ENCODE measurements at places on chromosomes 4 and X.
A peak's percentile ranks its signal among the peaks of the same experiment; 100 is the strongest.

- no peak for DNase-seq
- no peak overlapping the region for H3K4me3 ChIP-seq
- no peaks in the 10 kb centered on the region for H3K4me1 ChIP-seq
- H3K27me3 ChIP-seq: no peaks in the 10 kb centered on the region
- H3K27ac ChIP-seq: no peak overlapping the region
Measured at GRCh38 chr4:182293691-182294255, 50.6 kb downstream of the TENM3 start.

DNA sequence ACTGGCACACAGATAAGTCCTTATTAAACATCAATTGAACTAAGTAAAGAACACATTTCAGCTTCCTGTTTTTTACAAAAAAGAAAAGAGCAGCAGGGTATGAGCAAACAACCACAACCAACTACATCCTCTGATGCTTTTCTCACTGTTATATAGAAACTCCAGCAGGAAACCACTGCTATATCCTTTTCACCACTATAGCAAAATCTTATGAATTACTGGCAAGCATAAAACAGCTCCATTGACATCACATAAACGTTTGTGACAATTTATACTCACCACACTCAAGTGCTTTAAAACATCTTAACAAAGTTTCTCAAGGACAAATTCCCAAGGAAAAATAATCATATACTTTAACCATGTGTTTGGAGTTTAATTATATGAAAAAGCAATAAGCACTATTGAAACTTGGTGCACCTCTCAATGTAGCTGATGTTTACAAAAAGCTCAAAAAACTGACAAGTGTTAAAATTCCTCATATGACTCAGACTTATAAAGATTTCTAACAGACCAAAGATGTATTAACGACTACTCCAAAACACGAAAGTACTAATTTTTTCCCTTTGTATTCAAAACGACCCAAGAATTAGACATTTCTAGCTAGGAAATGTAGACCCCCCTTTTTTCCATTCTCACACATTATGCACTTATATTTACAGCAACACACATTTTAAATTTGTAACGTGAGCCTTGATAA is 12.9 kb downstream of the GPRIN3 start:
- H3K36me3 ChIP-seq: peaks cover 4% of the 10 kb centered on the region
- H3K27ac ChIP-seq: peak overlapping the region; percentile 95
- H3K4me3 ChIP-seq: peak overlapping the region; percentile 54
- peaks cover 96% of the 10 kb centered on the region for H3K4me1 ChIP-seq

GRCh38 chr4:190020790-190021717 is 6.0 kb downstream of the FRG2 start:
- no peak for DNase-seq
- peak overlapping the region; percentile 43 for H3K4me3 ChIP-seq
- H3K27ac ChIP-seq: no peak overlapping the region
- H3K4me1 ChIP-seq: peaks cover 20% of the 10 kb centered on the region
- peaks cover 53% of the 10 kb centered on the region for H3K27me3 ChIP-seq
- peaks cover 3% of the 10 kb centered on the region for H3K36me3 ChIP-seq

DNA sequence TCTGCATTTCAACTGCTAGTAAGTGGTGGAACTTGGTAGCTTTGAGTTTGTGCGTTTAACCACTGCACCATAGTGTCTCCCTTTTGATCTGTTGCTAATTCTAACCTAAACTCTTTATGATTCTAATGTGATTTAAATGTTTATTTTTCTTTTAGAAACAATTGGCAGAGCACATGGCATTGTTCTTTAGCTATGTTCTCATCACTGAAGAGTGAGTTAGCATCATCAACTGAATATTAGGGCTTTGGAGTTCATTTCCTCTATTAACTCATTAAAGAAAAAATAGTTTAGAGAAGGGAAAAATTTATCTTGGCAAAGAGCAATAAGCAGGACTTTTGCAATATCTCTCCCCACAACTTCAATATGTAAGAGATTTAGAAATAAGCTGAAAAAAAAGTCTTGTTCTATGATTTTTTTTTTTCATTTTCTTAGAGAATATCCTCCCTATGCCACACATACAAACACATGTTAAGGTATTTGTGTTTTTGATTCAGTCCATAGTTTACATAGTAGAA is 25.7 kb downstream of the CPEB2 start:
- H3K36me3 ChIP-seq: peaks cover 31% of the 10 kb centered on the region
- DNase-seq: no peak
- H3K27me3 ChIP-seq: no peaks in the 10 kb centered on the region
- H3K27ac ChIP-seq: no peak overlapping the region
- no peak overlapping the region for H3K4me3 ChIP-seq
- H3K4me1 ChIP-seq: peaks cover 12% of the 10 kb centered on the region

DNA sequence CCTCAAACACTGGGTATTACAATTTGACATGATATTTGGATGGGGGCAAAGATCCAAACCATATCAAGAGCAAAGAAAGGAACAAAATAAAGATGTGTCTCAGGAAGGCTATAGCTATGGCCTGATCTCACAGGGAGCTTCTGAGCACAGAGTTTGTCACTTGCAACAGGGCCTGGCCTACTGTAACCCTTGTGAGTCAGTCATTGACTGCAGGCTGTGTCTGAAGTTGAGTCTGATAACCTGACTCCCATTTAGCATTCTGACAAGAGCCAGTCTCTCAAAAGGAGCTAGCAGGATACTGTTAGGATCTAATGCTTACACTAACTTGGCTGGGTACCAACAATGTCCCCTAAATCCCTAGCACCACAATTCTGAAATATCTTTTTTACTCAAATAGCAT is 612.5 kb upstream of the TECRL start:
- no peaks in the 10 kb centered on the region for H3K36me3 ChIP-seq
- H3K27me3 ChIP-seq: no peaks in the 10 kb centered on the region
- H3K4me1 ChIP-seq: no peaks in the 10 kb centered on the region

DNA sequence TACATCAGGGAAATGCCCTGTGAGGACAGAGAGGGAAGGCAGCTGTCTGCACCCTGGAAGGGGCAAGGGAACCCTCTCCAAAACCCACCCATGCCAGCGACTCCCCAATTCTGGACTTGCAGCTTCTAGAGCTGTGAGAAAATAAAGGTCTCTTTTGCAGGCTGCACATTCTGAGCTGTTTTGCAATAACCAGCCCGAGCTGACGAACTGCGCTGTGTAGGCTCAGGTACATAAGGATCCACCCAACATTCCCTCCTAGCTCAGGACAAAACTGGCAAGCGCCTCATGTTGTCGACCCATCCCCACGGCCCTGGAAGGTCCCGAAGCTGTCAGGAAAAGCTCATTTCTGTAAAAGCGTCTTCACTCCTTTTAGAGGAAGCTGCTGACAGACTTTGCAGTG is 271.8 kb downstream of the CRLF2 start:
- H3K27me3 ChIP-seq: peaks cover 20% of the 10 kb centered on the region
- no peak overlapping the region for H3K27ac ChIP-seq
- H3K4me1 ChIP-seq: no peaks in the 10 kb centered on the region
- no peak for DNase-seq
- H3K4me3 ChIP-seq: no peak overlapping the region

GRCh38 chr4:185247151-185247550 is 37.8 kb downstream of the SNX25 start:
- peaks cover 35% of the 10 kb centered on the region for H3K4me1 ChIP-seq
- H3K27me3 ChIP-seq: no peaks in the 10 kb centered on the region
- H3K36me3 ChIP-seq: peaks cover 25% of the 10 kb centered on the region
- peak overlapping the region; percentile 55 for H3K27ac ChIP-seq
- no peak overlapping the region for H3K4me3 ChIP-seq
